ENCODE measurements at places on chromosomes 5 and 9.
A peak's percentile ranks its signal among the peaks of the same experiment; 100 is the strongest.

DNA sequence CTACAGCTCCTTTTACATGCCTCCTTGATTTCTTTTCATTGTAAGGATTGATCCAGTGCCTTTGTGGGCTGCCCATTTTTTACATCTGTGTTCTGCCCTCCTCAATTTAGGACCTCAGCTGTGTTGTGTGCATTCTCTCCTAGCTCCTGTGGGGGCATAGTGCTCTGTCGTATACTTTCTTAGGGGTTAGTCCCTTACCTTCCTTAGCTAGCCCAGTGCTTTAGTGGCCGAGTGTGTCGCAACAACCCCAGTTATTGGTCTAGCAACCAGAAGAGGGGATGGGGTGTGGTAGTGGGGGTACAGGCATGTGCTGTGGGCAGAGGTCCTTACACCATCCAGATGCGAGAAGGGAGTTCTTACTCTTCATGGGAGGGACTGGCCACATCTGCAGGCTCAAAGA, 12.1 kb downstream of the MTRR start:
- no peak for DNase-seq

DNA sequence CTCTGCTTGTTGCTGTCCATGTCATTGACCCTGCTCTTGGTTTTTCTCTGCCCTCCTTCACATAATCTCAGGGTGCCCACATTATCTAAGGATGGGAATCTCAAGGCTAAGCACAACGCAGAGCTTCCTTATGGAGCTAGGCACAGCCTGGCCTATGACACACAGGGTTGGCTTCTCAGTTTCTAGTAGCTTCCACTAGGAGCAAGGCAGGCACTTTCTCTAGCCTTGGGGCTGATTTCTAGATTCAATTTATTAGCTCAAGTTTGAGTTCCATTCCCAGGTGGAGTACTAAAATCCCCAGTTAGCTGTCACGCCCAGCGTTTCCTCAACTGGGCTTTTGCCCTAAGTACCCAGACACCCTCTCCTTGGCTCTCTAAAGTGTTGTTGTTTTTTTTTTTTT, 12.4 kb downstream of the IL4 start:
- DNase-seq, result no peak

DNA sequence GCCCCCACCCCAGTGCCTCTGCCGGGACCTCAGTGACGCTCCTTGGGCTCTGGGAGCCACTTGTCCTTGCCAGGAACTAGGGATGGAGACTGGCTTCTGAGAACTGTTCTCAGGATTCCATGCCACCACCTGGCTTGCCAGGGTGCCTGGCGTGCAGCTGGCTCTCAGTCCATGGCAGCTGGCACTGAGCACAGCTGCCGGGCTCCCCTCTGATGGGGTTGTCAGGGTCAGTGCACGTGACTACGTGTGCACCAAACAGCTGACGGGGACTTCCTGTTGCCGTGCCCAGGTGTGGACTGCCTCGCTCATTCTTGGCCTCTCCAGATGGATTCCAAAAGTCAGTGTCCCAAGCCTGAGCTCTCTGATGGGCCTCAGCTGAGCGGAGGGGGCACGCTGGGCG, 9.4 kb downstream of the KCNT1 start:
- DNase-seq, result no peak

- DNase-seq, result no peak
Measured at GRCh38 chr5:10509575-10509974, 54.3 kb upstream of the ANKRD33B start.

DNA sequence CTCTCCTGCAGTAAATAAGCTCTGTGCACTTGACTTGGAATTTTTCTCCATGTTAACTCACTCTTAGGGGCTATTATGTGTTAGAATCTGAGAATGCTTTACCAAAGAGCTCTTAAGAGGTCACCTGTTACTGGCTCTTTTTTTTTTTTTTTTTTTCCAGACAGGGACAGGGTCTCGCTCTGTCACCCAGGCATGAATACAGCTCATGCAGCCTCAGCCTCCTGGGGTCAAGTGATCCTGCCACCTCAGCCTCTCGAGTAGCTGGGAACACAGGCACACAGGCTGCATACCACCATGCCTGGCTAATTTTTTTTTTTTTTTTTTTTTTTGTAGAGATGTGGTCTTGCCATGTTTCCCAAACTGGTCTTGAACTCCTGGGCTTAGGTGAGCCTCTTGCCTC, 22.1 kb downstream of the HMGXB3 start:
- DNase-seq, result no peak

DNA sequence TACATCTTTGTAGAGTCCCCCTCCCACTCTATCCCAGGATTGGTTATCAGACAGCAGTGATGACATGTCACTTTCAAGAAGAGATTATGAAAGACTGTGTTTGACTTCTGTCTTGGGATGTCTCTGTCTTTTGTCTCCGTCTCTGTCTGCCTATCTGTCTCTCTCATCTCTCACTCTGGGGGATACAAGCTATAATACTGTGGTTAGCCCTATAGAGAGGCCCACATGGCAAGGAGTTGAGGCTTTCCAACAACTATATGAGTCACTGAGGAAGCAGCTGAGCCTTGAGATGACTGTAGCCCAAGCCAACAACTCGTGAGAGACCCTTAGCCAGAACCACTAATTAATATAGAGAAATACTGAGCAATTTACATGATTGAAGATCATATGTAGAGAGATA, 284.8 kb downstream of the PDE4D start:
- DNase-seq, result no peak

DNA sequence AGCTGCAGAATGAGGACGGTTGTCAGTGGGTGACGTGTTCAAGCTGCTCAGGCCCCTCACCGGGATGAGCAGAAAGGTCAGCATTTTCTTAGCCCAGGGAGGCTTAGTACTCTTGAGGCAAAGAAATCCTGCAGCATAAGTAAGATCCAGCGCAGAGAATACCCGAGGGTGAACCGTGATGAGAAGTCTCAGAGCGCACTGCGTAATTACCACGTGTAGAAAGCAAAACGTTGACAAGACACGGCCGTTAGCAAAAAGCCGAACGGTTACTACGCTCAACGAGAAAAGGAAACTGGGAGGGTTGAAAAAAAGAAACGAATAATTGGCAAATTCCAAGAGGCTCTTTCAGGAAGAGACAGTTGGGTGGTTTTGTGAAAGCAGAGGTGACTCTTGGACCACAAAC, 104.0 kb downstream of the COL23A1 start:
- no peak for DNase-seq

DNA sequence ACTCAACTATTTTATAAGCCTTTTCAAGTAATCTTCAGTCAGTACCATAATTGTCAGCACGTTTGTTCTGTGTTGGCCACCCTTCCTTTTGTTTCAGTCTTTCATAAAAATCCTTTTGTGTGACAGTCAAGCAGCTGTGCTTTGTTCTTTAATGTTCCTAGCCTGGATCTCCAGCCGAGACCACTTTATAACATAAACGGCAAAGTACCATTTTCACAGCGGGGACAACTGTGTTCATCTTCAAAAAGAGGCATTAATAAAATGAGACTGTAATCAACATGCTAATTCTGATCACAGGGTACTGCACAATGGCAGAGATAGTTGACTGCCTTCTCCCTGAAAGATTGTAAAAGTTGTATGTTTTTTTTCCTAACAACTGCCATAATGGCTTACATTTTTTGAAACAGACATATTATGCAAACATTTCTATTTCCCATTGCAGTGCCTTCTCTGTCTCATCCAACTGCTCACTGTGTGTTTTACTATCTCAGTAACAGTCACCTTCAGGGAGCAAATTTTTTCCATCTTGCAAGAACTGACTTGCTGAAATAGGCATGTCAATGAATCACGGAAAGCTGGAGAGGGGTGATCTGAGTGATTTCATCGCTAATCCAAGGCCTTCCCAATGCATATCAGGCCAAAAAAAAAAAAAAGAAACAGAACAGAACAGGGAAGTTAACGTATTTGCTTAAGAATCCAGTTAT, 828.5 kb upstream of the DMAC1 start:
- no peak for DNase-seq

GRCh38 chr9:32942755-32943460, 58.5 kb downstream of the APTX start:
- DNase-seq, result no peak

DNA sequence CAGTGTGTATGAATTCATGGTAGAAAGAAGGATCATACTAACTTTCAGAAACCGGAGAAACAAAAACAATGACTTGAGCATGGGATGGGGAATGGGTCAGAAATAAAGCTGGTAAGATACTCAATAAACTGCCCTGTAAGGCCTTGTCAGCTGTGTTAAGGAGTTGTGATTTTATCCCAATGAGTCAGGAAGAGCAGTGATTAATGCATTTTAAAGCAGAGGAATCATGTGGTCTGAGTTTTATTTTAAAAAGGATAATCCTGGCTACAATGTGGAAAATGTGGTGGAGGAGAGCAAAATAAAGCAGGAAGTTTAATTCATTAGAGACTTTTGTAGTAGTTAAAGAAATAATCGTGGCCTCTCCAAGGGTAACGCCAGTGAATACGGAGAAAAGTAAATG, 28.7 kb downstream of the DHX29 start:
- no peak for DNase-seq

DNA sequence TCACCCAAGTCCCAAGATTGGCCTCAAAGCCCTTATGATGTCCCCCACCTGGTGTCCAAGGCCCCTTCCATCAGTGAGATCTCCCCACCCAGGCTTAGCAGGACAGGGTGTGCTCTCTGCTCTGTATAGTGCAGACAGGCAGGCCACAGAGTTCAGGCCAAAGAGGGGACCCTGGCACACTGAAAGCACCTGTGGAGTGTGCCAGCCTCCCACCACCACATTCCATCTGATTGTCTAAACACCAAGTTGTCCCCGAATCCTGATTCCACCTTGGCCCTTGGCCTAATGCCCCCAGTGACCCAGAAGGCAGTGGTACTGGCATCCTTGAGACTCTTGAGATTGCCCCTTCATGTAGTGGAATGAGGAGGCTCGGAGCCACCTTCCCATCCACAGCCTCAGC, 5.4 kb downstream of the SPINK4 start:
- no peak for DNase-seq

DNA sequence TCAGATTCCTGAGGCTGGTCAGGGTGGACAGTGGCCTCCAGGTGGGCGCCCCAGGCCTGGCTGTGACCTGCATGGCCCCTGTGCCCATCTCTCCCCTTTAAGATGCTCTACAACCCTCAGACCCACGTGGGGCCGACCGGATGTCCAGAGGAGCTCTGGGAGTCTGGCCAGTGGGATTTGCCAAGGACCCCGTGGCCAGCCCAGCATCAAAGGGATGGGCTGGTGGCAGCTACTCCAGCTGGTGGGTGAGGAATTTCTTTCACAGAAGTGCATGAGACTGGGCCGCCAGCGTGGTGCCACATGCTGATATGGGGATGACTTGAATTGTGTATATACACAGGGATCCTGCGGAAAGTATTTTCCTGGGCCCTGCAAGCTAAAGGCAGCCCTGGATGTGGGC, 94.7 kb upstream of the SARDH start:
- DNase-seq, result no peak

GRCh38 chr5:137751869-137752491, 2.2 kb downstream of the HNRNPA0 start:
- DNase-seq, result no peak

DNA sequence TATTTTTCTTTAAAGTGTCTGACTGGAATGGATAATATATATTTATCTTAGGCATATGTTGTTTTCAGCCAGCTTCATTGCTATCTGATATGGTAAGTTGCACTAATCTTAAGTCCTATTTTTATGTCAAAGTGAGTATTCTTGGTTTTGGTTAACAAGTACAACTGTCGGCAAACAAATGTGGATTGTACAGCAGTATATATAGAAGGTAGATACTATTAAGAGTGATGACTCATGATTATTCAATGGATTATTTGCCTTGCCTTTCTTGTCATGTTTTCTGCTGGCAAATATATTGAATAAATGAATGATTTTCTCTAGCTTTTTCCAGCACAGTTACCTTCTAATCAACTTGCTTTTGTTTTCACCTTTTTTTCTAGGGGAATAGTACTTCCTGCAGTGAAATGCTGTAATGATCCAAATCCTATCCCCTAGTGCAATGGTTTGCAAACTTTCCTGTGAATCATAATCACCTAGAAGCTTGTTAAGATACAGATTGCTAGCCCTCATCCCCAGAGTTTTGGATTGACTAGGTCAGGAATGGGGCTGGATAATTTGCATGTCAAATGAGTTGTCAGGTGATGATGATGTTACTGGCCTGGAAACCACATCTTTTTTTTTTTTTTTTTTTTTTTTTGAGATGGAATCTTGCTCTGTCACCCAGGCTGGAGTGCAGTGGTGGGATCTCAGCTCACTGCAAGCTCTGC, 60.8 kb upstream of the ARRDC3 start:
- DNase-seq, result no peak

- no peak for DNase-seq
Measured at GRCh38 chr5:106921567-106921966, 749.2 kb downstream of the EFNA5 start.

DNA sequence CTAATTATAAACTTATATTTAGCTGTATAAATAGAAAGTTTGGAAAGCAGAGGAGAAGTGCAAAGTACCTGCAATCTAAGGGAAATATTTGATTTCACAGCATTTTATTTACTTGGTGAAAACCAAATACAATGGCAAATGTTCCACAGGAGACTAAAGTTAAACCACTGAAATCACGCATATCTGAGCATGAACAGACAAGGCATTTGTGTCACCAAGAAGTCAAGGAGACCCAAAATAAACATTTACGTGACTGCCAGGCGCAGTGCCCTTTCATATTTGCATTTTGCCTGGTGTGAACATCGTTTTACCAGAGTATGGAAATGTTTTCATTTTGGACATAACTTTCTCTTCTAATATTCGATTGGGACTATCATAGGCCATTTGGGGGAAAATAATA, 20.6 kb downstream of the UGCG start:
- DNase-seq, result no peak

- no peak for DNase-seq
Measured at GRCh38 chr5:159497221-159497620, 166.9 kb upstream of the IL12B start.

GRCh38 chr5:177455661-177456590, 9.3 kb downstream of the PRR7 start:
- peak; percentile 96 for DNase-seq

GRCh38 chr5:100418231-100418630, 116.9 kb upstream of the FAM174A start:
- DNase-seq, result no peak

- DNase-seq, result no peak
Measured at GRCh38 chr9:27247756-27248155, 49.2 kb downstream of the EQTN start.

DNA sequence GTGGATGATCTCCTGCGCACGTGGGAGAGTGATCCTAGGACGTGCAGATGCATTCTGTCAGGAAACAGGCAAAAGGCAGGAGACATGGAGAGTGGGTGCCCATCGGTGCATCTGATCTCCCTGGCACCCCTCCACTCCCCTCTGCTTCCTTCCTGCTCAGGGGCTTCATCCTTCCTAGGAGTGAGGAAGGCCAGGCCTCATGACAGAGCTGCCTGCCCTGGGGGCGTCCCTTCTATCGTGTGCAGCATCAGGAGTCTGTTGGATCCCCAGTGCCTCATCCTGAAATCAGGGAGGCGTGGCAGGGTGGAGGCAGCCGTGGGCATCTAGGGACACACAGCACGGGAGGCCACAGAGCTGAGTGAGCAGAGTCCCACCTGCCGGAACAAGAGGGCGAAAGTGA, 30.1 kb downstream of the UBE2QL1 start:
- DNase-seq, result no peak

GRCh38 chr9:126205845-126206498, 120.7 kb upstream of the MVB12B start:
- DNase-seq, result no peak
